Astrocyte (in vitro differentiated cells and primary cell): ENCODE measurements at places on chromosomes 6 and 20. TPM values are rescaled to one million over a fixed set of nuclear protein-coding genes. Genes with fewer than 3 reads are reported as not detected.
A peak's percentile ranks its signal among the peaks of the same experiment; 100 is the strongest.

- no peak overlapping the region for H3K4me3 ChIP-seq
- peaks cover 4% of the 10 kb centered on the region for H3K27me3 ChIP-seq
- no peak overlapping the region for H3K27ac ChIP-seq
- H3K4me1 ChIP-seq, result no peaks in the 10 kb centered on the region
- DNase-seq, result no peak
- H3K36me3 ChIP-seq, result no peaks in the 10 kb centered on the region
These were observed 46.0 kb downstream of the DLL1 start for GRCh38 chr6:170244721-170245474.

DNA sequence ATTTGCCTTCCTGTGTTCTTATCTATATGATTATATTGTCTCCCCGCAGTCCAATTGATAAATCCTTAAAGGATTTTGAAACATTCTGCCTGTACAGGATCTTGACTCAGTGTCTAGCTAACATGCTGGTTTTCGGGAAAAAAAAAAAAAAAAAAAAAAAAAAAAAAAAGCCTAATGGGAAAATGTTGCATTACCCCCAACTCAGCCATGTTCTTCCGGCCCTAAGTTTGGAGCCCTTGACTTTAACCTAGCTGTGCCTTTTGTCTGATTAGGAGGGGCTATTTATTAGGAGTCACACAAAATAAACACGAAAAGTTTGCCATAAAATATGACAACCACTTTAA, 244.4 kb upstream of the TCF21 start:
- no peaks in the 10 kb centered on the region for H3K36me3 ChIP-seq
- DNase-seq, result no peak
- H3K27me3 ChIP-seq, result no peaks in the 10 kb centered on the region
- H3K4me3 ChIP-seq, result no peak overlapping the region
- peaks cover 26% of the 10 kb centered on the region for H3K4me1 ChIP-seq
- no peak overlapping the region for H3K27ac ChIP-seq

DNA sequence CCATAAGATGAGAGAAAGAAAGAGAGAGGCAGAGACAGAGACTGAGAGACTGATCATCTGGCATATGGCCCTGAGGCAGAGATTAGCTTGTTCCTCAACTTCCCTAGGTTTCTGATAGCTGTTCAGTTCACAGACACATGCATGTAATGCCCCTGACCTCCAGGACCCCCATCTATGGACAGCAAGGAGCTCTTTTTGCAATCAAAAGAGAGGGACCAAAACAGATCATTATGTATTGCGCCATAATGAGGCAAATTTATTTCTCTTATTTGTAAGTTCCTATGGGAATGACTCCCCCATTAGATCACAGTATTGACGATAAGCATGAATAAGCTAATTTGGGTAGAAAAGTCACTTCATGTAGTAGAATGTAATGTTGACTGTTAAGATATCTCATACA, 25.6 kb downstream of the KCNQ5 start:
- H3K27ac ChIP-seq, result no peak overlapping the region
- H3K4me1 ChIP-seq, result peaks cover 23% of the 10 kb centered on the region
- no peak overlapping the region for H3K4me3 ChIP-seq
- DNase-seq, result no peak
- H3K36me3 ChIP-seq, result no peaks in the 10 kb centered on the region

- no peaks in the 10 kb centered on the region for H3K4me1 ChIP-seq
- H3K27ac ChIP-seq, result no peak overlapping the region
- DNase-seq, result no peak
- no peaks in the 10 kb centered on the region for H3K27me3 ChIP-seq
These were observed 168.9 kb downstream of the ADGB start for GRCh38 chr6:146767632-146768031.

DNA sequence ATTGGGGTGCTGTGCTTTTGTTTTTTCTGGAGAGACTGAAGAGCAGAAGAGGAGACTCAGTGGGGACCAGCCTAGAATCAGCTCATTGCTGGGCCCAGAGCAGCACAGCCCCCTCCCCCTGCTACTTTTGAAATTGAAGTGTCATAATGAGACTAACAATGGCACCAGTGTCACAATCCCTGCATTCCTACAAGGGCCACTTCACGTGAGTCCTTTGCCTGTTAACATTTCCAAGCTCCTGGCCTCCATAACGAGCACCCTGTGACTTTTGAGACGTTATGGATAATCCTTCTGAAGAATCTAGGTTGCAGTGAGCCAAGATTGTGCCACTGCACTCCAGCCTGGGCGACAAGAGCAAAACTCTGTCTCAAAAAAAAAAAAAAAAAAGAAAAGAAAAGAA, 41.7 kb downstream of the CNBD2 start:
- H3K36me3 ChIP-seq, result no peaks in the 10 kb centered on the region
- no peaks in the 10 kb centered on the region for H3K4me1 ChIP-seq
- H3K27ac ChIP-seq, result no peak overlapping the region
- no peak overlapping the region for H3K4me3 ChIP-seq

GRCh38 chr20:21632735-21633053, 72.8 kb upstream of the PAX1 start:
- H3K4me3 ChIP-seq, result no peak overlapping the region
- H3K36me3 ChIP-seq, result no peaks in the 10 kb centered on the region
- H3K27ac ChIP-seq, result no peak overlapping the region
- no peaks in the 10 kb centered on the region for H3K27me3 ChIP-seq

DNA sequence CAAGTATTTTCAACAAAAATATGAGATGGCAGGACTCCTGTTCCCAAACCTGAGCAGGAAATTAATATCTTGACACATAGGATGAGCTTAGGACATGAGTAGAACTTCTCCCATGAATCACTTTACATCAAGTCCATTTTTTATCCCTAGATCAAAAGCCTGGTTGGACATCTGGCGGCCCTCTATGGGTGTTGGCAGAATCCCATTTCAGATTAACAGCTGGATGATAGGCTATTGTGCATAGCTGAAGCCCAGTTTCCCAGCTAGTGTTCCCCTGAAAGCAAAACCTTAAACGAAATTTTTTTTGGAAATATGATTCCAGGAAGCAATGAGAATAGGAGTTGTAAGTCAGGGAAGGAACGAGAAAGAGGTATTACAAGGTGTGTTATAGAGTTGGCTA, 449.4 kb upstream of the CHD6 start:
- no peaks in the 10 kb centered on the region for H3K36me3 ChIP-seq
- no peak overlapping the region for H3K27ac ChIP-seq
- no peak overlapping the region for H3K4me3 ChIP-seq
- H3K4me1 ChIP-seq, result no peaks in the 10 kb centered on the region
- no peaks in the 10 kb centered on the region for H3K27me3 ChIP-seq
- no peak for DNase-seq

PSORS1C2 gene
- total RNA-seq, result not detected in 2 replicates

DNA sequence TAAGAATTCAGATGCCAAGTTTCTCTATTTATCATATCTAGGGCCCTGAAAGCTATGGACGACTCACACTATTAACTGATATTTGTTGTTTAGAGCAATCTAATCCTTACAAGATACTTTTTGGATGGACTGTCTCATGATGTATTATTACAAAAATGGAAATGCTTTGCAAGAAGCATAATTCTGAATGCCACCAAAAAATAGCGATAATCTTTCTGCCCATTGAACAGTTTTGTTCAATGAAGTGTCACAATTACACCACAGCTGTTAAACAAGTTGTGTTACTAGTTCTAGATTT, 460.4 kb upstream of the JARID2 start:
- H3K27me3 ChIP-seq, result no peaks in the 10 kb centered on the region
- H3K27ac ChIP-seq, result no peak overlapping the region
- H3K4me1 ChIP-seq, result no peaks in the 10 kb centered on the region
- no peak overlapping the region for H3K4me3 ChIP-seq
- no peak for DNase-seq
- no peaks in the 10 kb centered on the region for H3K36me3 ChIP-seq

SLC13A3 gene
- 0.50 and 0.66 TPM in 2 replicates for total RNA-seq

DNA sequence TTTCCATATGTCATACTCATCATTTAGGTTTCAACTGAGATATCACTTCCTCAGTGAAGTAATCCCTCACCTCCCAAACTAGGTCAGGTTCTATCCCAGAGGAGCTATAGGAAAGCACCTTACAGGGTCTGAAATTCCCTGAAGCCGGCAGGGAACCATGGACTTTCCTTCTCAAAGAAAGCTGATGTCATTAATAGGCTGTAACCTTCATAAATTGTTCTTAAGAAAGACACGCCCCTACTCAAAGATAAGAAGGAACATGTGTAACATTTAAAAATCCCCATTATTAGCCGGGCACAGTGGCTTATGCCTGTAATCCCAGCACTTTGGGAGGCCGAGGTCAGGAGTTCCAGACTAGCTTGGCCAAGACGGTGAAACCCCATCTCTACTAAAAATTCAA, 50.0 kb upstream of the RNGTT start:
- H3K36me3 ChIP-seq, result no peaks in the 10 kb centered on the region
- DNase-seq, result no peak
- H3K4me3 ChIP-seq, result no peak overlapping the region
- H3K27ac ChIP-seq, result no peak overlapping the region
- H3K27me3 ChIP-seq, result no peaks in the 10 kb centered on the region

MYMX gene
- not detected in 2 replicates for total RNA-seq

GRCh38 chr6:121260651-121261102, 73.6 kb downstream of the TBC1D32 start:
- H3K36me3 ChIP-seq, result no peaks in the 10 kb centered on the region
- no peak overlapping the region for H3K27ac ChIP-seq
- H3K4me3 ChIP-seq, result no peak overlapping the region
- no peaks in the 10 kb centered on the region for H3K4me1 ChIP-seq
- DNase-seq, result peak; percentile 60

DNA sequence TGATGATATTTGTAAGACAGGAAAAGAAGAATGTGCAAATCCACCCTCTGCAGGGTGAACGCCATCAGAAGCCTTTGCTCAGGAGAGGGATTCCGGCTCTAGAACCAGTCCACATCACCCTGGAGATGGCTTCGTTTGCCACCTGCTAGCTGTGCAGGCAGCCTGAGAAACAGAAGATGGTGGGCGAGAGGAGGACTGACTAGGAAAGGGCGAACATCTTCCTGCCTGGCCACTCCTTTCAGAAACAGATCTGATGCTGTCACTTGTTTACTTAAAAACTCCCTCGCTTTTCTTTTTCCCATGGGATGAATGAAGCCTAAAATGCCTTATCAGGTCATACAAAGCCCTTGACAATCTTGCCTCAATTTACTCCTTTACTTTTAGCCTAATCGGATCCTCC, 1.2 kb downstream of the PTPRA start:
- H3K36me3 ChIP-seq, result no peaks in the 10 kb centered on the region
- H3K4me3 ChIP-seq, result peak overlapping the region; percentile 91
- DNase-seq, result no peak
- peaks cover 36% of the 10 kb centered on the region for H3K4me1 ChIP-seq

SYCP2L gene
- total RNA-seq, result 3.4 and 6.4 TPM in 2 replicates

DNA sequence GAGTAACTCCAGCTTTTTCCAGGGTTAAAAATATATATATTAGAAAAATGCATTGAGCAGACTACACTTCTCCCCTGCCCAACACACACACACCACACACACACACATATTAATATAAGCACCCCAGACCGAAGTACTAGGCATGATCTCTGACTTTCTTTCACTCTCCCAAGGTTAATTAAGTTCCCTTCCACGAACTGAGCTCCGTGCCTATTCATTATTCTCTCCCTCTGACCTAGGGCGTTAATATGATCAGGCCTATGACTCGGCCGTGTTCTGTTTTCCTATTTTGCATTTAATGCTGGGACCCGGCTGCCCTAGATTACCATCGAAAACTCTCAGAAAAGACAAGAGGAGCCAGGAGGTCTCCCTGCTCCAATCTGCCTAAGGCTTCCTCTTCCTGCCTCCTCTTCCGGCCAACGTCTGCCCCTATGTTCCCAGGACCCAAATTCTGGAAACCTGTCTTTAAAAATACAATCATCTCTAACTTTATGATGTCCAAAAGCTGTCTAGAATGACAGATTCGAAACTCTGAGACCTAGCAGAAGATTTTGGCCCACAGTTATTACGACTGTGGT, 6.1 kb upstream of the POU3F2 start:
- peaks cover 32% of the 10 kb centered on the region for H3K4me1 ChIP-seq
- H3K4me3 ChIP-seq, result no peak overlapping the region
- H3K27ac ChIP-seq, result no peak overlapping the region
- DNase-seq, result no peak

- no peak for DNase-seq
- no peaks in the 10 kb centered on the region for H3K27me3 ChIP-seq
- H3K27ac ChIP-seq, result no peak overlapping the region
- no peaks in the 10 kb centered on the region for H3K36me3 ChIP-seq
- no peak overlapping the region for H3K4me3 ChIP-seq
These were observed 51.3 kb upstream of the FOXC1 start for GRCh38 chr6:1558388-1558787.

TOX2 gene
- 0.16 TPM in 1 of 2 replicates, not detected in the other for total RNA-seq

GRCh38 chr20:56360133-56360907, 1.5 kb downstream of the FAM210B start:
- H3K4me3 ChIP-seq, result peak overlapping the region; percentile 98
- no peaks in the 10 kb centered on the region for H3K36me3 ChIP-seq
- H3K27me3 ChIP-seq, result peaks cover 4% of the 10 kb centered on the region
- no peak for DNase-seq

DNA sequence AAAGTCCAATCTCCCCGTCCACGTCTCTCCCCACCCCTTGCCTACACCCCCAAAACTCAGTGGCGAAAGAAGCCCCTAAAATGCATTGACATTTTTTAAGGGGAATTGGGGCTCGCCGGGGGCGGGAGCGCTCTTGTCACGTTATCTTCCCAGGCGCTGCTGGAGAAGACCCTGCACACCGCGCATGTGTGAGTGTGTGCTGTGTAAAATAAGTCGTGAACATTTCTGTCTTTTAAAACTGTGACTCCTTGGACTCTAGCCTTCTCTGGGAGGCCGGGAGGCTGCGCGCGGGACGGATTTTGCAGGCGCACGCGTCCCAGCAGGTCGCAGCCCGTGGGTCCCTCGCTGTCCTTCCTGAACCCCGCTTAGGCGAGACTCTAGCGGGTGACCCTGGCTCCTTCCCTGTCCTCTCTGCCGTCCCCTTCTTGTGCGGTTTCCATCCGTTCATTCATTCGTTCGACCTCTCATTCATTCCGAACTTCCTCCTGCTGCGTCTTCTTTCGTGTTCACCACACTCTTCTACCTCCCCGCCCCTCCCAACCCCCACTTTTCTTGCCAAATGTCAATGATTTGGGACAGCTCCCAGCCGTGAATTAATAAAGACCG, 2.2 kb downstream of the NRN1 start:
- DNase-seq, result no peak
- H3K4me3 ChIP-seq, result no peak overlapping the region
- peaks cover 91% of the 10 kb centered on the region for H3K27me3 ChIP-seq
- peaks cover 20% of the 10 kb centered on the region for H3K4me1 ChIP-seq
- H3K27ac ChIP-seq, result no peak overlapping the region

DNA sequence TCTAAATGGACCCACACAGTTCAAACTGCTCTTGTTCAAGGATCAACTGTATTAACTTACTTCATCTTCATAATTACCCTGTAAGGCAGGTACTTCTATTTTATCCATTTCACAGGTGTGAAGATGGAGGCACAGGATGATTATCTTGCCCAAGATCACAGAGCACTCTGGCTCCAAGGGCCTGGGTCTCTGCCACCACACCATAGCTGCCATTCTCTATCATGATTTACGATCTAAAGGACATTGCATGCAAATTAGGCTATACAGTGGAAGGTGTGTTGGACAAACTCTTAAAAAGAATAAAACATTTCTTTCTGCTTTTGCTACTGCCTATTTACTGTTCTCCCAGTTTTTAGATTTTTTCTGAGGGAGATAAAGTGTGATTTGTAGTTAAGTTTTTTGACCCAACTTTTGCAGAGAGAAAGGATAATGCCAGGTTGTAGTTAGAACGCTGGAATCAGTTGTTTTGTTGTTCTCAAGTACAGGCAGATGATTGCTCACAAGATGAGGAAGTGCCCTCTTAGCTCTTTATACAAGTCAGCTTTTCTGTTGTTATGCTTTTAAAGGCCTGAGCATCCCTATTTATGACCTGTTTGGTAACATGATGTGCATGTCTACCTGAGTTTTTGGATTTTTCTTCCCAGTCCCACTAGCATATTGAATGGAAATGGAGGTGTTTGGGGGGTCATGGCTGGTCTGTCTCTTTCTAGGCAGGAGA, 247.9 kb downstream of the ZFAND3 start:
- peaks cover 10% of the 10 kb centered on the region for H3K36me3 ChIP-seq
- DNase-seq, result no peak
- H3K27ac ChIP-seq, result no peak overlapping the region
- H3K4me3 ChIP-seq, result no peak overlapping the region

OTOR gene
- total RNA-seq, result not detected in 2 replicates
